ENCODE measurements at places on chromosomes 1 and 21.
A peak's percentile ranks its signal among the peaks of the same experiment; 100 is the strongest.

- no peak overlapping the region for H3K27ac ChIP-seq
- no peaks in the 10 kb centered on the region for H3K4me1 ChIP-seq
- no peaks in the 10 kb centered on the region for H3K36me3 ChIP-seq
- H3K27me3 ChIP-seq = no peaks in the 10 kb centered on the region
Measured at GRCh38 chr21:40688106-40688864, 158.7 kb downstream of the DSCAM start.

GRCh38 chr1:153775458-153776327 lies 486 bp downstream of the SLC27A3 start:
- peak overlapping the region; percentile 77 for H3K4me3 ChIP-seq
- peaks cover 24% of the 10 kb centered on the region for H3K4me1 ChIP-seq
- peaks cover 39% of the 10 kb centered on the region for H3K36me3 ChIP-seq
- H3K27ac ChIP-seq = no peak overlapping the region

GRCh38 chr1:3331564-3331963 lies 122.9 kb upstream of the ARHGEF16 start:
- no peak for DNase-seq
- no peak overlapping the region for H3K27ac ChIP-seq
- H3K4me3 ChIP-seq = no peak overlapping the region
- no peaks in the 10 kb centered on the region for H3K4me1 ChIP-seq

GRCh38 chr1:19229229-19229628 lies 19.2 kb upstream of the UBR4 start:
- peaks cover 71% of the 10 kb centered on the region for H3K36me3 ChIP-seq
- no peak overlapping the region for H3K4me3 ChIP-seq
- no peak for DNase-seq
- H3K27me3 ChIP-seq = no peaks in the 10 kb centered on the region

- H3K27me3 ChIP-seq = no peaks in the 10 kb centered on the region
- H3K27ac ChIP-seq = peak overlapping the region; percentile 63
- H3K36me3 ChIP-seq = peaks cover 80% of the 10 kb centered on the region
- no peak overlapping the region for H3K4me3 ChIP-seq
- DNase-seq = no peak
Measured at GRCh38 chr1:156745881-156746280, 5.0 kb upstream of the MRPL24 start.

- H3K4me3 ChIP-seq = no peak overlapping the region
- H3K36me3 ChIP-seq = no peaks in the 10 kb centered on the region
- no peaks in the 10 kb centered on the region for H3K27me3 ChIP-seq
- H3K27ac ChIP-seq = no peak overlapping the region
- peaks cover 5% of the 10 kb centered on the region for H3K4me1 ChIP-seq
- DNase-seq = no peak
Measured at GRCh38 chr1:228185641-228185965, 20.0 kb downstream of the IBA57 start.

GRCh38 chr1:53390736-53391135 lies 62.9 kb upstream of the LRP8 start:
- H3K27ac ChIP-seq = no peak overlapping the region
- H3K36me3 ChIP-seq = no peaks in the 10 kb centered on the region
- H3K27me3 ChIP-seq = peaks cover 27% of the 10 kb centered on the region

DNA sequence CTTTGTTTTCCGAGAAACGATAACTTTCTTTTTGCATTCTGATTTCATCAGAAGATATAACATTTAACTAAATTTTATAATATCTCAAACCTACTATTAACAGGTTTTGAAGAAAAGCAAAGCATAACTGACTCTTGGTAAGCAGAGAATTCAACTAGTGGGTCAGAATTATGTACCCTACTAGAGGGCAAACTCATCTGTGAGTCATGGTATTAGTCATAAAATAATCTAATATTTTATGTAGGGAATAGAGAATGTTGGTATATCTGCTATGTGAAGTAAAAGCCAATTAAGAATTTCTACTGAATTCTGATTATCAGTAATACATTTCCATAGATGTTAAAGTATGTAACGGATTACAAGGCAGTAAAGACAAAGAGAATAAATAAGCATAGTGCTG lies 56.8 kb downstream of the USP1 start:
- no peak for DNase-seq
- no peaks in the 10 kb centered on the region for H3K4me1 ChIP-seq
- no peaks in the 10 kb centered on the region for H3K27me3 ChIP-seq
- no peak overlapping the region for H3K4me3 ChIP-seq
- H3K36me3 ChIP-seq = no peaks in the 10 kb centered on the region

DNA sequence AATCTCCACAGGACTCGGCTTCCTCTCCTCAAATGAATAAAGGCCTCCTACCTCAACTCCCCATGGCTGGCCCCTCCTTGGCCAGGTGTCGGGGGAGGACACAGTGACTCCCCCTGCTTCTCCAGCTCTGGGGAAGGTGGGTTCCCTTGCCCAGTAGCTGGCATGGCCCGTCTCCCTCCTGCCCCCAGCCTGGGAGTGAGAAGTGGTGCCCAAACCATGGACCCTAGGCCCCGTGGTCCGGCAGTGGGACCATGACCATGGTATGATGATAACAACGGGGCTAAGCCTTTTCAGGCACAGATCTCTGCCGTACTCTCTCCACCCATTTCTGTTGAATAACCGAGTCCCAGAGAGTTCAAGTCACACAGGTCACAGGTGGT lies 11.2 kb downstream of the PLA2G2F start:
- H3K27me3 ChIP-seq = no peaks in the 10 kb centered on the region
- H3K4me3 ChIP-seq = no peak overlapping the region
- no peak overlapping the region for H3K27ac ChIP-seq
- H3K36me3 ChIP-seq = no peaks in the 10 kb centered on the region
- DNase-seq = no peak

DNA sequence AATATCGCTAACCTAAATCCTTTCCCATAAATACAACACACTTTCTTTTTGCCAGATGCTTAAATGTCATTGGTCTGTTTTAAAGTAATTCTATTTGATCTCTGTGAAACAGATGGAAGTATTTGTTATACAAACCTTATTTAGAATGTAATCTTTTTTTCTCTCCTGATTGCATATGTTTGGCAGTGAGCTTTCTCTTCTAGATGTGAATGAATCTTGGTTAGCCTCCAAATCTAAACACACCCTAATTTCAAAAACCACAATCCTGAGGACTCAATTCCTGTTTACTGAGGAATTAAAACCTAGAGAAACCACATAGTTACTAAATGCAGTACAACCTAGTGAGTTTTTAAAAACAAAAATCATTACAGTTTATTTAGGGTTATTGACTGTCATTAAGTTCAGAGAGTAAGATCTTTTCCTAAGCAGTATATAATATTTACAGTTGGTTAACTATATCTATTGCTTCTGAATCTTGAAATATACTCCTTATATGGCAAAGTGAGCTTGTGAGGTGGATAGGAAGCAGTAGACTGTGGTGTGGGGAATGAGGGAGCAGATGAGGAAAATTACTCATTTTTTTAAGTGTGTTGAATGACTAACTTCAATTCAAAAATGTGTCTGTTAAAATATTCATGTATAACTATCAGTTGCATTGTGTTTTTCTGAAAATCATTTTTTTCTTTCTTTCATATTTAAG lies 218.7 kb downstream of the FMN2 start:
- no peak overlapping the region for H3K27ac ChIP-seq
- DNase-seq = no peak
- H3K4me1 ChIP-seq = no peaks in the 10 kb centered on the region
- no peak overlapping the region for H3K4me3 ChIP-seq
- no peaks in the 10 kb centered on the region for H3K36me3 ChIP-seq

DNA sequence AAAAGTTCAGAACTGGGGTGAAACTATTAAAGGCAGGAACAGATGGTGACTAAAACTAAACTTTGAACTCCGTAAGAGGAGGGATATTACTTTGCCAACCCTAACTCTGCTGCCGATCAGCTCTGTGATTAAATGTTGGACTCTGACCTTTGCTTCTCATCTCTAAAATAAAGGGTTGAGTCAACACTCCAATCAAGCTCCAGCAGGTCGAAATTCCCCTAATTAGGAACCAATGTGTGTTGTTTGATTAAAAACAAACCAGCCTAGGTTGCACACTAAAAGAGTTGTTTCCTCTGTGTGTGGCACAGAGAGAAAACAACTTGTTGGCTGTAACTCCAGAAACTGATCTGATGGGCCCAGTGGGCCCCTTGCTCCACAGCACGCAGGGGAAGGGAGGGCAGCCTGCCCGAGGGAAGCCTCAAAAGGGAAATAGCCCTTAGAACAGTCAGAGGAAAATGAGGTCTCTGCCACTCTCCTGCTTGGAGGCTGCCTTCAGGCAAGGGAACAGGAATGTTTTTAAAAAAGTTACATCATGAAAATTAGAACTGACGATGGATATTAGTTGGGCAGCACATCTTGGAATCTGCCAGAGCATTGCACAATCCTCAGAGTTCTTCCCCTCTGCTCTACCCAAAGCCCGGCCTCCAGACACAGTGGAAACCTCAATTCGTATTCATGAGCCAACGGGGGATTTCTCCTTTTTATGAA lies 69.3 kb downstream of the KCTD3 start:
- no peaks in the 10 kb centered on the region for H3K36me3 ChIP-seq
- no peaks in the 10 kb centered on the region for H3K27me3 ChIP-seq
- H3K4me1 ChIP-seq = no peaks in the 10 kb centered on the region
- H3K27ac ChIP-seq = no peak overlapping the region
- DNase-seq = no peak

Measured in activated T-helper 2 cell treated with anti-CD3 and anti-CD28 coated beads, Interferon-gamma antibody, Interleukin-2, Interleukin-4, amounts not matched to agents 10 μg/mL and 5 μg/mL and 100 μg/mL, durations not matched to agents 14 hours and 24 hours and 36 hours (primary cell).